ENCODE measurements at places on chromosomes 5 and 9.

DNA sequence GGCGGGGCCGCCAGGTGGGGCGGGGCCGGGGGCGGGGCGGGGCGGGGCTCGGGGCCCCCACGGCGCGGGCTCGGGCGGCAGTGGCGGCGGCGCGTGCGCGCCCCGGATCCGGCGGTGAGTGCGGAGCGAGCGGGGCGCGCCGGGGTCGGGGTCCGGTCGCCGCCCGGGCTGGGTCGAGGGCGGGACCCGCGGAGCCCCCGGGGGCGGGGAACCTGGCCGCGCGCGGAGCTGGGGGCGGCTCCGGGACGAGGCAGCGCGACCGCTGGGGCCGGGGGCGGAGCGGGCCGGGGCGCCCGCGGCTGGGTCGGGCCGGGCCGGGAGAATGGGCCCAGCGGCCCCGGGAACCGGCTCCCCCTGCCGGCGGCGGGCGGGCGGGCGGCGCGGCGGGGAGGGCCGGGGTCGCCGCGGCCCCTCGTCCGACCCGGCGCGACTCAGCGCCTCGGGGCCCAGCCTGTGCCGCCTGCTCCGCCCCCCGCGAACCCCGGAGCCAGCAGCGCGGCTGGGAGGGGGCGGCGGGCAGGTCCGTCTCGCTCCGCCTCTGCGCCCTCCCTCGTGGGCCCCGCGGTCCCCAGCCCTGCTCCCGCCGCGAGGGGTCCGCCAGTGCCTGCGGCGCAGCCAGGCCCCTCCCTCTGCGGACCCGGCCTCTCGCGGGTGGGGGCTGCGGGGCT, 3.1 kb downstream of the EGFL7 start:
- DNase-seq, result no peak

DNA sequence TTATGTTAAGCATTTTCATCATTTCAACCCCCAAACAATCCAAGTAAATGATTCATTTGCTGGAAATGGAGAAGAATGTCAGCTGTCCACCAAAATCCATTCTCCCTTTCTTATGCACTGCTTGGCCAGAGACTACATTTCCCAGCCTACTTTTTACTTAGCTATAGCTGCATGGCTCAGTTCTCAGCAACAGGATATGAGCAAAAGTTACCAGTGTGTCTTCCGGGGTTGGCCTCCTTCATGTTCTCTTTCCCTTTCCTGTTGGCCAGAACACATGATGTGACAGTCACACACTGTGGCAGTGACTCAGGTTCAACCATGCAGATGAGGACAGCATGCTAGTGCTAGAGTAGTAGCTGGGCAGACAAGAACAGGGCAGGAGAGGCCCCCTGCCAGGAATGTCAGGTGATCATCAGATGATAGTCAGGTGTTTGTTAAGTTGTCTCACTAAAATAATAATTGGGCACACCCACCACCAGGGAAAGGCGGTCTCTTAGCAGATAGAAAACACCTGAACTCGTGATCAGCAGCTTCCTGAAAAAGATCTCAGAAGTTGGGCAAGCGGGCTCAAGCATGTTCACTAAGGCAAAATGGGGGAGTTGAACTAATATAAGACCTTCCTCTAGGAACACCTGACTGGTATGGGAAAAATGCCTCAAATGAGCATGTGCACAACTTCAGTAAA, 12.2 kb downstream of the GPR150 start:
- peak; percentile 81 for DNase-seq

DNA sequence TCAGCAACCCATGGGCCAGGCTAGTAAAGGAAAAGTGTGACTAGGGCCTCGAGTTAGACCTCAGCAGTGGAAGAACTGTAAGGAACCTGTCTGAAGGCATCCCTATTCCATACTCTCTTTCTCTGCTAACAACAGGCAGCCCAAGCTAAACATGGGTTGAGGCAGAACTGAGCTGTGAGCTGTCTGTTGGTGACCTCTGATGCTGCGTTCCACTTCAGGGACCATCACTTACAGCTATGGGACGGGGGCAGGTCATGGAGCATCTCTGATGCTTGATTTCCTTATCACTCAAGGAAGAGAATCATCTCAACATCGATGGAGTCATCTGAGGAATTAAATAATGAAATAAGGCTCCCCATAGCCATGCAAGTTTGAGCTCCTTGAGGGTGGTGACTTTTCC, 174.8 kb downstream of the ACTL7B start:
- no peak for DNase-seq

GRCh38 chr5:19802686-19803085, 185.3 kb downstream of the CDH18 start:
- no peak for DNase-seq

GRCh38 chr5:73387149-73387591, 61.4 kb downstream of the FOXD1 start:
- no peak for DNase-seq

DNA sequence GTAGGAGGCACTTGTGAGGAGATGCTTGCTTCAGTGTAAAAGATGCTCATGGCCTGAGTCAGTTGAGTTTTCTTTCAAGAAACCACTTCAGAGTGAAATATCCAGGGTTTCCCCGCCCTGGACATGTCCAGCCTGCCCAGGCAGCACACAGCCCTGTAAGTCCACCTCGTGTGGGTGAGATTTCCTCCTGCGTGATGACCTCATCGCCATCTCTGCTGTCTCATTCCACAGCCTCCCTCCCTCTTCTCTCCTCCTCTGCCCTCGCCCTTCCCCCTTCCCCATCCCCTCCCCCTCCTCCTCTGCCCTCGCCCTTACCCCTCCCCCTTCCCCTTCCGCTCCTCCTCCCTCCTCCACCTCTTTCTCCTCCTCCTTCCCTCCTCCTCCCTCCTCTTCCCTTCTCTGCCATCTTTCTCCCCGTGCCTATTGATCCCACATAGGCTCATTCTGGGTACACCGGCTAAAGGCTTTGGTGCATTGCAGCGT, 34.0 kb upstream of the NCS1 start:
- DNase-seq, result no peak

GRCh38 chr5:170576602-170577535, 73.0 kb downstream of the KCNIP1 start:
- no peak for DNase-seq

DNA sequence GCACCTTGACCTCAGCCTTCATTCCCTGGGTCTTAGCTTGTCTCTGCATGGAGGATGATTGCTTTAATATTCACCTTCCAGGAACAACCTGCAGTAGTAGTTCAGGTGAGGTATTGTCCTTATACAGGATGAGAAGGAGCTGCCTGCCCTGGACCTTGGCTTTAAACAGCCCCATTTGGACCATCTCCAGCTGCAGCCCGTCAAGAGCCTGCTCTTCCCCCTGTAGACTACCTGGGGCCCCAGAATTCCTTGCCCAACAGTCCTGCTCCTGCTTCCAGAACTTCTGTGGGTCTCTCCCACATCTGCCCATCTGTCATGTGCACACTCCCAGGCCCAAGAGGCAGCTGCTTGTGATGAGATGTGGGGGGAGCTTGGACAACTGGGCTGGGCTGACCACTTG, 12.2 kb upstream of the OTP start:
- no peak for DNase-seq

- no peak for DNase-seq
Observed at GRCh38 chr9:110141227-110141793, 66.6 kb downstream of the C9orf152 start.

- DNase-seq, result no peak
Observed at GRCh38 chr9:90007516-90008440, 403.0 kb downstream of the GADD45G start.

- DNase-seq, result no peak
Observed at GRCh38 chr5:93588352-93589151, 5.5 kb downstream of the NR2F1 start.

DNA sequence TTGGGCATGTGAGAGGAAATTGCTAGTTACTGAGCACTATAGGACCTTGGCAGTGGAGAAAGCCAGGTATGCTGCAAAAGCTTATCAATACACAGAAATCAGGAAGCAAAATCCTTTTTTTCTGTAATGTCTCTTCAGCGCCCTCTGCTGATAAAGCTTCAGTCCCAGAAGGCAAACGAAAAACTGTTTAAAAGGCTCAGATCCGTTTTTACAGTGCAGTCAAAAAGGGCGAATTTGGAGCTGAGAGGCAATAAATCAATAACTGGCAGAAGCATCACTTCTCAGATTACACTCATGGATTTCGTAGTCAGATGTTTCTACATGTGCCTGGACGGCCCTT, 1.1 kb upstream of the MAN2A1 start:
- DNase-seq, result peak; percentile 48

GRCh38 chr9:135038826-135039225, 48.6 kb upstream of the OLFM1 start:
- DNase-seq, result no peak

DNA sequence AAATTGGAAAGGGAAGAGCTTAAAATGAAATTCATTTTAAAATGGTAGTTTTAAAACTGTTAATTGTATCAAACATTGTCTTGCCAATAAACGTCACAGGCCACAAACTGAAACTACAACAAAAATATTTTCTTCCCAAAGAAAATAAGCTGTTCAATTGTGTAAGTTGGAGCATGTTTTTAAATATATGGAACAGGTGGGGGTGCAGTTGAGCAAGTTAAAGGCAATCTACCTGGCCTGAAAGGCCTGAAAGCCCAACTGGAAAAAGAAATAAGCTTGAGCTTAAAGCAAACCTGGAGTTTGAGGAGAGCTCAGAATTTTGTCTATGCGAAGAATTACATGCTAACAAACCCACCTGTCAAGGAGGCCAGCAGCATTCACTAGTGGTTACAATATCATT, 439.5 kb downstream of the ACTL7B start:
- no peak for DNase-seq

DNA sequence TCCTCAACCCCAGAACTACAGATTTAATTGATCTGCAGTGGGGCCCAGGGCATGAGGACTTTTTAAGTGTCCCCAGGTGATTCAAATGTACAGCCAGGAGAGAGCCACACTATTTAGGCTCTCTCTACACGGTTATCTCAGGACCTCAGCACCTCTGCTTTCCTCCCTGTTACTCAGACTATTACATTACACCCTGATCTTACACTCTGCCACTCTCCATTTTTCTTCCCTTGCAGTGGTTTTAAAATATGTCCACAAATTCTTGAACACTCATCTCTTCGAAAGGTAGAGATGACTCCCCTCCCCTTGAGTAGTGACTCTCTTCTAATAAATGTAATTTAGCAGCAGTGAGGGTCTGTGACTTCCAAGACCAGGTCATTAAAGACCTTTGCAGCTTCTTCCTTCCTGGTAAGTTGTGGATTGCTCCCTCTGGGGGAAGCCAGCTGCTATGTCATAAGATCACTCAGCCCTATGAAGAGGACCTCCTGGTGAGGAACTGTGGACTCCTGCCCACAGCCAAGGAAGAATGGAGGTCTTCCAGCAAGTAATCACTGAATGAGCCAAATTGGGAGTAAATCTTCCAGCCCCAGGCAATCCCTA, 87.5 kb upstream of the SSBP2 start:
- DNase-seq, result no peak

- no peak for DNase-seq
Observed at GRCh38 chr5:102307232-102307631, 11.1 kb upstream of the SLCO4C1 start.

DNA sequence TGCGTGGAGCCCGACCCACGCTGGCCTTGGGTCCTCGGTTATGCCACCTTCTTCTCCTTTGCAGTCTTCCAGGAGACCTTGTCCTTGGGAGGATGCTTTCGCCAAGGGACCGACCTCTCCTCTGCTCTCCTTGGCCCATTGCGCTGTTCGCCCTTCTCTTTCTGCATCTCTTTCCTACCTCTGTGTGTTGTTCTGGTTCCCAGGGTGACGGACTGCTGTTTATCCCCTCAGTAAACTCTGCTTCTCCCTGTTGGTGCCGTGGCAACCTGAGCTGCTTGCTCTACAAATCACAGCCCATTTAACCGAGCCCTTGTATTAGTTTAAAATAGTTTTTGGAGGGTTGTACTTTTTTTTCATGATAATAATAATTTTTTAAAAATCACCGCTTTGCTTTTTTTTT, 97.9 kb downstream of the DAPK1 start:
- DNase-seq, result no peak
